Adipocyte (in vitro differentiated cells): ENCODE measurements at places on chromosomes 6 and 20.

DNA sequence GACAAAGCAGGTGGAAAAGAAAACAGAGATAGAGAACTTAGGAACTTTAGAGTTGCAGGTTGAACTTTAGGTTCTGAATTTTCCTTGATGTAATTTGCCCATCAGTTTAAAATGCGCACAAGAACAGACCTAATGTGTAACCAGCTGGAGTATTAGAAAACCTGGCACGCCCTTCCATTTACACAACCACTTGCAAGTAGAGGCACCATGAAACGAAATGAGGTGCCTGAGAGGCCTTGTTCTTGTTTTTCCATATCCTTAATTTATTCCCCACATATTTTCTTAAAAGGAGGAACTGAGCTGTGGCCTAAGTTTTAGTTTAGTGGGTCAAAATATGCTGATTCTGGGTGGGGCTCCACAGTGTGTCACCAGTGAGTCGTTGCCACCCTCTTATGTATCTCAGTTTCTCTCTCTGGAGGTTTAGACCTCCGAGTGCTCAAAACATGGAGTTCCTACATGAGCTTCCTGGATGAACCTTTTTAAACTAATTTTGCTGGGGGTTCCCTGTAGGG is 17.2 kb upstream of the IL22RA2 start:
- DNase-seq: no peak

GRCh38 chr6:17703256-17703694 is 3.5 kb downstream of the NUP153 start:
- DNase-seq: peak; percentile 73

DNA sequence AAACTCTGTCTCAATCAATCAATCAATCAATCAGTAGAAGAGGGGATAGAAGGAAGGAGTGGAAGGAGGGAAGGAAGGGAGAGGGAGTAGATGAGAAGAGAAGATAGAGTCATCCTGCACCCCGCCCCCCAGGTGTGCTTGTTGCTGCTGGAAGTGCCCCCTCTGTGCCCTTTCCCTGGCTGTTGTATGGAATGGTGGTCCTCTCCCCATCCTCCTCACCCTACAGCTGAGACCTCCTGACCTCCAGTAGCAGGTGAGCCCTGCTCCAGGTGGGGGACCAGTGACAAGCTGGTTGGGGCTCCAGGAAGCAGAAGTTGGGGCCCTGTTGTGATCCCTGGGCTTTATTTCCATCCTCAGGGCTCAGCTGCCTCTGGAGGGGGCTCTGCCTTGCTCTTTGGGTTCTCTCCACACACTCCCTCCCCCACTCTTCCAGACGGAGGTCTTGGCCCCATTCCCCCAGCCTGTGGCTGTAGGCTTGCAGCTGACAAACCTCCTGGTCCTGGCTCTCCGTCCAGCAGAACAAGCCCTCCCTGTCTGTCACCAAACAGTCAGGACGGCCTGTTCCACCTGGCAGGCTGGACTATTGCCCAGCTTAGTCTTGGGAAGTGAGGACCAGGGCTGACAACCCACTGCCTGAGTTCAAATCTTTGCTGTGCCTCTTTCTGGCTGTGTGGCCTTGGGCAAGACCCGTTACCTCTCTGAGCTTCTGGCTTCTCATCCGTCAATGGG is 26.0 kb upstream of the SCRT2 start:
- DNase-seq: no peak

- no peak for DNase-seq
Observed at GRCh38 chr6:43877463-43878126, 107.6 kb downstream of the VEGFA start.

- DNase-seq: no peak
Observed at GRCh38 chr6:50905297-50905696, 86.6 kb downstream of the TFAP2B start.

- no peak for DNase-seq
Observed at GRCh38 chr20:43323592-43323991, 133.9 kb upstream of the PTPRT start.

DNA sequence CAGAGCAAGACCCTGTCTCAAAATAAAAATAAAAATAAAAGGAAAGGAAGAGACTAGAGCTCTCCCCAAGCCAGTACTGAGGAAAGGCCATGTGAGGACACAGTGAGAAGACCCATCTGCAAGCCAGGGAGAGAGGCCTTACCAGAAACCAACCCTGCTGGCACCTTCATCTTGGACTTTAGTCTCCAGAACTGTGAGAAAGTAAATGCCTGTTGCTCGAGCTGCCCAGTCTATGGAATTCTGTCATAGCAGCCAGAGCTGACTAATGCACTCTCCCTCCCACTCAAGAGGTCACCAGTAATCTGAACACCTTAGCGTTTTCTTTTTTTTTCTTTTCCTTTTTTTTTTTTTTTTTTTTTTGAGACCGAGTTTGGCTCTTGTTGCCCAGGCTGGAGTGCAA is 7.3 kb upstream of the PRPH2 start:
- peak; percentile 13 for DNase-seq

DNA sequence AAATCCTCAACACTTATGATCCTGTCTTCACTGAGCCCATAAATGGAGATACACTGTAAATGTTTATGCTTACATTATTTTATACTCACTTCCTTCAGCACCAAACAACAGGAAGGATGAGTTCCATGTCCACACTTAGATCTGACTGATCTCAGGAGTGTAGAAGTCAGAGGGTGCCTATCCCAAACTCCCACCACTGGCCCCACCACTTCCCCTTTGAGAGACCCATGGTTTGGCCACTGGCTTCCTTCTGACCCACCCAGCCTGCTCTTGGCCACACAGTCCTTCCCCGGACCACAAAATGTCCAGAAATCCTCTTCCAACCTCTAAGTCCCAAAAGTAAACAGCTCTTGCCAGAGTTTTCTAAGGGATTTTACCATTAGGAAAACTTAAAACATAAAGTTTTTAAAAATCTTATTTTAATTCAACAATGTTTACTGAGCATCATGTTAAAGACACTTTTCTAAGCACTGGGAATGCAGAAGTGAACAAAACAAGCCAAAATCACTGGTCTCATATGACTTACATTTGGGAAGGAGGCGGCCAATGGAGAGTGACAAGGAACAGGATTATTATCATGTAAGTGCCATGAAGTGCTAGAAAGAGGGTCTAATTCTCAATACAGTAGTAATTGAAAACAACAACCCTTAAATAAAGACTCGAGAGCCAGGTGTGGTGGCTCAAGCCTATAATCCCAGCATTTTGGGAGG is 103.8 kb downstream of the NRSN1 start:
- DNase-seq: no peak

DNA sequence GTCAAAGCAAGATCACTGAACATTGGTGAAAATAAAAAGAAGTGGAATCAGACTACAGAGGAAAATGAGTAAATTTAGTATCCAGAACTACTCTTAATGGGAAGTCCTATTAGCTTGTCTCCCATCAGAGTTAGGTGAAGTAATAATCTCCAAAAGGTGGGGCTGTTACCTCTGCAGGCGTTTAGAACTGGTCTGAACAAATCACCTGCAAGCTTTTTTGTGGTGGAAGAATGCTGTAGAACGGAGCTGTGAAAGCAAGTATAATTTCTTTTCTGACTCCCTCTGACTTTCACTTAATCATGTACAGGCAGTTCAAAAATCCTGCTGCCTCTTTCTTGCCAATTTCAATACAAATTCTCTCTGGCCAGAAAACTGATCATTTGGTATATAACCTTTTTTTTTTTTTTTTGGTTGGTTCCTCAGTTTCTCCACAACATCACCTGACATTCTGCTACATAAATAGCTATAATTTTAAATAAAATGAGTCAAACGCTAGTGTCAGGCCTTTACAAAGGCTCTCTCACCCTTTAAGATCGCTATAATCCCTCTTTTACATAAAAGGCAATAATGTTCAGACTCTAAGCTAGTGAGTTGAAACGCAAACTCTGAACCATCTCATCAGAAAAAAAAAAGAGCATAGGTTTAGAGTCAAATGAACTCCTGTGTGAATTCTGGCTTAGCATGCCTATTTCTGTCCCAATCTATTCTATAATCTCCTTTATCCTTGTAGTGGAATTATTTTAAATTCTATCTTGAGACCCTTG is 38.8 kb downstream of the CITED2 start:
- no peak for DNase-seq

DNA sequence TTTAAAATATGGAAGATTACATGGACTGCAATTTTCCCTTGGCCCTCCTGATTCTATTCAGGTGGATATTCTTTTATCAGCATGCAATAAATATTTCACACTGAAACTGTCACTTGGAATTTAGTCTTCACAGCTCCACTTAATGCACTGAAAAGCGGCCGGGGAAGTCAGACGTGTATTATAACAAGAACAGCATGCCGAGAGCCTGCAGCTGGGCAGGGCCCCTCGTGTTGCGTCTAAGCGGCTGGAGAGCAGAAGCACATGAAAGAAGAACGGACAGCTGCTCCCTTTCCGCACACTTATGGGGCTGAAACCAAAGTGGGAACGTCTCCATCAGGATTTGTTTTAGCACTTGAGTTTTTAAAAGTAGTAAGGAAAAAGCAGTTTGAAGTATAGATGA is 57.2 kb downstream of the LYRM4 start:
- no peak for DNase-seq

GRCh38 chr6:88810089-88810488 is 153.3 kb downstream of the RNGTT start:
- no peak for DNase-seq

GRCh38 chr6:1607516-1608221 is 2.0 kb upstream of the FOXC1 start:
- no peak for DNase-seq

DNA sequence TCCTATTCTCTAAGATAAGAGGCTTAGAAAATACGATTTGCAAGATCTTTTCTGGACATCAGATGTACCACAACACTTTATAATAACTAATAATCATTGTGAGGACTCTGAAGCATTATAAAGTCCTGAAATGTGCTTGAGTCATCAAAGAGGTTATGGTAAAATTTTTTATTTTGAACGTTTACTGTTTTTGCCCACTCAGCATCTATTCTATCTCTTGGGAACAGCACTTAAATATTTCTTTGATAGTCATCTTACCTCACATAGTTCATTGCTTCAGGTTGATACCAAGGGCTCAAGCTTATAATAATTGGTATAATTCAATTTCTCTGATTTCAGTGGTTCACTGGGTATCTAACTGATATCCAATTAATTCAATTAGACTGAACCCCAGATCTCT is 700.5 kb downstream of the KHDRBS2 start:
- DNase-seq: no peak

DNA sequence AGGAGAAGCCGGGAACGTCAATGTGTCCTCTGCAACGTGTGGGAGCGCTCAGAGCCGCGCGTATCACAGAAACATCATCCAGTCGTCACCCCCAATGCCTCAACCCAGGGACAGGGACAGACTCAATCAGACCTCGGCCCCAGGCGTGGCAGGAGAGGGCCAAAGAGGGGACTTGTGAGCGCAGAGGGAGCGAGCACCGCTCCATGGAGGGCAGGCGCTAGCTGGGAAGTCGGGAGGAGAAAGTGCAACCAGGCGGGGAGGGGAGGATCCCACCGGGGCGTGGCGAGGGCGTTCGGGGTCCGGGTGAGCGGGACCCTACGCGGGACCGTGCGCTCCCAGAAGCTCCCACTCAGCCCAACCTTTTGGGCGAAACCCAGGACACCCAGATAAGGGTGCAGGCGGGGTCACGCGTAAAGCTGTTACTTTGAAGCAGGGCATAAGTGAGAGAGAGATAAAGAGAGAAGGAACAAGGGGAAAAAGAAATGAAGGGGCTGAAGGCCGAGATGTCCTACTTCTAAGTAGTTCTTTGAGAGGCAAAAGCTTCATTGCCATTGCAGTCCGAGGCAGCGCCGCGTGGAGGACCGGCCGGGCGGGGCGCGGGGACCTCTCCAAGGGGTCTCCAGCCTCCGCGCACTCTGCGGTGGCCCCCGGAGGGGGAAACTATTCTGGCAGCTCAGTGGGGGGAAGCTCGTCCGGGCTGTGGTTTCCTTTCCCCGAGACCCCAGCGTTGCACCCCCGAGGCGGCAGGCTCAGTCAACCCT is 862 bp upstream of the SOBP start:
- peak; percentile 49 for DNase-seq

GRCh38 chr6:150992703-150993102 is 127.2 kb downstream of the MTHFD1L start:
- no peak for DNase-seq

- DNase-seq: no peak
Observed at GRCh38 chr20:50333131-50333670, 142.6 kb downstream of the CEBPB start.

DNA sequence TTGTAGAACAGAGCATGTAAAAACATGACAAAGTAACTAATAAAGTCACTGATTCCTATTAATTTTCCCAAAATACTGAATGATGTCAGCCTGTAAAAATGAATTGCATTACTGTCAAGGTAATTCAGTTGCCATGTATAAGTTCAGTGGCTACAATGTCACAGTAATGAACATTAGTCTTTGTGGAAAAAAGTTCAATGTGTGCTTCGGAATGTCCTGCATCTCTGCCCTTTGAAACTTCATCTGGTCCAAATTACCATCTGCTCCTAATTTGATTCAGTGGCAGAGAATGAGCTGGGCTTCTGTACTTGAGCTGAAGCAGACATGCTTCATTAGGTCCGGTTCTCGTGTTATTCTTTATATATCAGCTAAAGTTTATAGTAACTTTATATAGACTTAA is 567.4 kb downstream of the COL12A1 start:
- DNase-seq: peak; percentile 84

- peak; percentile 93 for DNase-seq
Observed at GRCh38 chr6:131979515-131980337, 28.6 kb upstream of the CCN2 start.

- DNase-seq: peak; percentile 4
Observed at GRCh38 chr20:40255365-40255764, 433.7 kb downstream of the MAFB start.

GRCh38 chr6:107740496-107741190 is 83.5 kb downstream of the SCML4 start:
- peak; percentile 38 for DNase-seq

DNA sequence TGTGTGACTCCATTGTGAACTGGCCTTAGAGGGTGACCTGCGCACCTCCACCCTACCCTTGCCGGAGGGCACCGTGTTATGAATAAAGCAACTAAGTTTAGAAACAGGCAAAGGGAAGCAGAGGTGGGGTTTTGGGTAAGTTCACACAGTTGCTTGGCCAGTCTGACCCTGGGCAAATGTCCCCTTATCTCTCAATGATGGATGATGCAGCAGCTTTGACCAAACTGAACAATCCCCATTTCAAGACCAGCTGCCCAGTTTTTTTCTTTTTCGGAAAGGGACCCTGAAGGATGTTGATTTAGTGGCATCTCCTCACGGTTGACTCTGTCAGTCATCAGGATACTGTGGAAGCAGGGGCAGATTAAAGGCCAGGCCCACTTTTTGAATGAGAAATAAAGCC is 68.7 kb upstream of the PRDM1 start:
- no peak for DNase-seq
